ENCODE measurements at places on chromosomes 16 and 17.
A peak's percentile ranks its signal among the peaks of the same experiment; 100 is the strongest.

DNA sequence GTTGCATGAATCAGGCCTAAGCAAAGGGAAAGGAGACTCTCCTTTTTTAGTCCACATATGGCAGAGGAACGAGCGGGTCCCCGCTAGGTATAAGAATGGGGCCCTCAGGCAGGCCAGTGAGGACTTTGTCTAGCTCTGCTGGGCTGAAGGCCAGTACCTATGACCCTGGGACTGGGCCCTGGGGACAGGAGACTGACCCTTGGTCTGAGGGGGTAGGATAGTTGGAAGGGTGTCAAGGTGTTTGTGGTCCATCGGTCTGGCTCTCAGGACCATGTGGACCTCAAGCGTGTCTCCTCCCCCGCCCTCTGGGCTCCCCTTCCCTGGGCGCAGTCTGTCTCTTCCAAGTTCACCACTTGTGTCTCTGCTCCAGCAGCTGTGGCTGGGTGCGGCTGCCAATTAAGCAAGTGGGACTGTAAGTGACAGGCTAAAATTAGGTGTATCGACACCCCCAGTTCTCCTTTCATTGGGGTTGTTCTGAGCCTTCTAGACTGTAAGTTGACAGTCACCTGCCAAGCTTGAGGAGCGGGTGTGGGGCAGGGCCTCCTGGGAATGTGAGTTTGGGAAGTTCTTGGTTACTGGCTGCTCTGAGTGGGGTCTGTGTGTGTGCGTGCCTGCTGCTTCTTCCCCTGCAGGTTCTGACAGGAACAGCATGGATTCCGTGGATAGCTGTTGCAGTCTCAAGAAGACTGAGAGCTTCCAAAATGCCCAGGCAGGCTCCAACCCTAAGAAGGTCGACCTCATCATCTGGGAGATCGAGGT lies 24.5 kb downstream of the AKAP1 start:
- no peak for DNase-seq

- no peak for DNase-seq
Measured at GRCh38 chr17:28402224-28402630, 3.8 kb downstream of the SLC46A1 start.

- DNase-seq: peak; percentile 68
Measured at GRCh38 chr16:27515874-27516353, 33.8 kb downstream of the GTF3C1 start.

GRCh38 chr17:66885417-66885816 lies 50.5 kb downstream of the CACNG5 start:
- no peak for DNase-seq

- no peak for DNase-seq
Measured at GRCh38 chr16:82108774-82109173, 61.2 kb downstream of the MPHOSPH6 start.

GRCh38 chr17:82872591-82873520 lies 33.0 kb upstream of the ZNF750 start:
- no peak for DNase-seq

GRCh38 chr17:47621293-47622179 lies 28.2 kb upstream of the KPNB1 start:
- no peak for DNase-seq

- DNase-seq: no peak
Measured at GRCh38 chr16:10093576-10093975, 88.7 kb downstream of the GRIN2A start.

DNA sequence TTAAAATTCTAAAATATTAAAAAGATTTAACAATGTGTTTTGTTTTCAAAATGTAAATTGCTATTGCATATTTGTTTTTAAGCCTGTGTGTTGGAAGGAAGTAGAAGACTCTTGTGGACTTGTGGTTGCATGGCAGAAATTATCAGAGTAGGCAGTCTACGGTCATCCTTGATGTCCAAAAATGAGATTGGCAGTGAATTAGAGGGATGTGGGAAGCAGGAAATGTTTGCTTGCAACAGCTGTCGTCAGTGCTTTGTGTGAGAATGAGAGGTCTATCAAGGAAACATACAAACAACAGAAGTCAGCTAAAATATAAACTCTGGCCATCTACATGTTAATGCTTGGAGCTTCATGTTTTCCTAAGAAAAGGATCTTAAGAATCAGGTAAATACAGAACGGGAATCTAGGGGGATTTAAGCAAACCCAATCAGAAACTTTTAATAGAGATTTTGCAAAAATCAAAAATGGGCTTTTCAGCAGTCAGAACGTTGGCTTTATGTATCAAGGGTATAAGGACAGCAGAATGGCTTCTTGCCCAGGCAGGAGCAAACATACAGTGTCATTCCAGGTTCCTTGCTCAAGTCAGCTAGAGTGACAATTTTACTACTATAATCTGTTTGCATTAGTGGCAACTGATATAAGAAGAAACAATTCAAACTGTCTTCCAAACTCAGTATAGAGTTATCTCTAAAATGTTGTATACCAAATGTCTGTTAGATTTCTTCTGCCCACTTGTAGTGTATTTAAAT lies 196.7 kb downstream of the CYB561 start:
- DNase-seq: no peak

DNA sequence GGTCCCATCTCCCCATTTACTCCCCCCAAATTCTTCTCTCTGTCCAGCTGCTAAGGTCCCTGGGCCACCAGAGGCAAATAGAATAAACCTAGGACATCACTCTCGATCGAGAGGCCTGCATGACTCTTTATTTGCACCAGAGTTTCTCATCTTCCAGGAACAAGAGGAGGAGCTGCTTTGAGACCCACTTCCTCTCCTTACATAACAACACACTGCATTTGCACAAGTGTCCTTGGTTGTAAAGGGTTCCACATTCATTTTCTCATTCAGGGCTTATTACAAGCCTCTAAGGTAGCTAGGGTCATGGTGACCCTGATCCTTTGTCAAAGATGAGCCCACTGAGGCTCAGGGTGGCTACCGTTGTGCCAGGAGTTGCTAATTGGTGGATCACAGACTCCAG lies 38.1 kb upstream of the RHOT1 start:
- DNase-seq: no peak

DNA sequence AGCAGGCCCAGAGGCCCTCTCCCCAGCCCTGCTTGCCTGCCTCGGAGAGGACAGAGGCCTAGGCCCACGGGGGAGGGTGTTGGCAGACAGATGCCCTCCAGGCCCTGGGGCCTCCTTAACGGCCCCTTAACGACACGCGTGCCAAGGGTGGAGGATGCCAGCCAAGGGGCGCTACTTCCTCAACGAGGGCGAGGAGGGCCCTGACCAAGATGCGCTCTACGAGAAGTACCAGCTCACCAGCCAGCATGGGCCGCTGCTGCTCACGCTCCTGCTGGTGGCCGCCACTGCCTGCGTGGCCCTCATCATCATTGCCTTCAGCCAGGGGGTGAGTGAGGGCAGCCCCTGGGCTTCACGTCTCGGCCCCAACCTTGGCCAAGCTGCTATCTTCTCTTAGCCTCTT lies 21.7 kb downstream of the ADCY7 start:
- DNase-seq: no peak

- DNase-seq: no peak
Measured at GRCh38 chr17:31470592-31470991, 79.1 kb downstream of the RAB11FIP4 start.

GRCh38 chr17:14268264-14268663 lies 31.6 kb upstream of the CDRT15 start:
- DNase-seq: no peak

GRCh38 chr16:55577887-55578286 lies 11.4 kb downstream of the CAPNS2 start:
- no peak for DNase-seq

GRCh38 chr17:41178843-41179616 lies 1.0 kb upstream of the KRTAP4-2 start:
- DNase-seq: no peak

DNA sequence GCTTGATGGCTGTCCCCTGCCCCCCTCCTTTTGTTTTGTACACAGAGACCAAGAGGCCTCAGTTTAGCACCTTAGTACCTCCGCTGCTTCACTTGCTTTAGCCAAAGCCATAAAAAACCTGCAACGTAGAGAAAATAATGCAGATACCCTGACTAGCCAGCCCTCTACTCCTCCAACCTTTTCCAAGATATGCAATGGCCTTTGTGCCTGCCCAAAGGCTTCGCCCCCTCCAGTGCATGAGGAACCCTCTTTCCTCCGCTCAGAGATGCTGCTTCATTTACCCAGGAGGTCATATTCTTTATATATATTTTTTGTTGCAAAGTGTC lies 17.0 kb downstream of the CNTNAP1 start:
- DNase-seq: no peak
